ENCODE measurements at places on chromosomes 11 and 22.
A peak's percentile ranks its signal among the peaks of the same experiment; 100 is the strongest.

DNA sequence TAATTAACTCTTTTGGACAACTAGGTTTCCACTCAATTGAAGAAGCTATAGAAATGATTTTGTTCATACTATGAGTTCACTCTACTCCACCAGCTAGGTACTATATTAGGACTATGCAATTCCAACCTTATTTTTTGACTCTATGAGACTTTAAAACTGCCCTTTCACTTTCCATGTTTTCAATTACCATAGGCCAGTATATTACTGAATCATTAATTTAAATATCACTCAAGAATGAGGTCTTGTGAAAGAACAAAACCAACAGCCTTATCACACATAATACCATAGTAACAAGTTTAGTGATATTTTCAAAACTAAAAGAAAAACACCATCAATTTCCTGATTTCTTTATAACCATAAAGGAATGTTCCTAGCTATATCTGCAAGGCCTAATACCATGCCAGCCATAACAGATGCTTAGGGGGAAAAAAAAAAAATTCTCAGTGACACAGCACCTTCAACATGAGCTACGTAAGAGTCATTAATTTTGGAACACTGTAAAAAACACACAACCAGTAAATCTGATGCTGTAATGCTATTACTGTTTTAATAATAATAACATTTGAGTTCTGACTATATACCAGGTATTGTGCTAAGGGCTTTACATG lies 6.1 kb downstream of the DCUN1D5 start:
- DNase-seq = no peak

- DNase-seq = peak; percentile 8
Observed at GRCh38 chr11:87712802-87713202, 462.4 kb downstream of the RAB38 start.

GRCh38 chr22:27420195-27420816 lies 381.2 kb downstream of the MN1 start:
- DNase-seq = no peak

GRCh38 chr22:28111501-28112189 lies 192.6 kb upstream of the PITPNB start:
- no peak for DNase-seq

DNA sequence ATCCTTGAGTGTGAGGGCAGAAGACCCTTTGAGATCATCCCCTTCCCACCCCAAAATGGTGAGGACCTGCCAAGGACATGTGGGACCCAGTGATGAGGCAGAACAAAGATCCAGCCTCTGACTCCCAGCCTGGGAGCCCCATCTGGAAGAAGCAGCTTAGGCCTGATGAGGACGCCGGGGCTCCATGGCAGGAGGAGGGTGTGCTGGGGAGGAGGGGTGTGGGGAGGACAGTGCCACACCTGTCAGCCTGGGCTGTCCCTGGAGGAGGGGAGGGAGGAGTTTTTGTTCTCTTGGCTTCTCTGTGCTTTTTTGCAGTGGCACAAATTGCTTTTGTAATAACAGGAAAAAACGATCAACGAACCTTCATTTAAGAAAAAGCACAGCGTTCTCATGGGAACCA lies 44.4 kb upstream of the DAGLA start:
- DNase-seq = peak; percentile 90

DNA sequence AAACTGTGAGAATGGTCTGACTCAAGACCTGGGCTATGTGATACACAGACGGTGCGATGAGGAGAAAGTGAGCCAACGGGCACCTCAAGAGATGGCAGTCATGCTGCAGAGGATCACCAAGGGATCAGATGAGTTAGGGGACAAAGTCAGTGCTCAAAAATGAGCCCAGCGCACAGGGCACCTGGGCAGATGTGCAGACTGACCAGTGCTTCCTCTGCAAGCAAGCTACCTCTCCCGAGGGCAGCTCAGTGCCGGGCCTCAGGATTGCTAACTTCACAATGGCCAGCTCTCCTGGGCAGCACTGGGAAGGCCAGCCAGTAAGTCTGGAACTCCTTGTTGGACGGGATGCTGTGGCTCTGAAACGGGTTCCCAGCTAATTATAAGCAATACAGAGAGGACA lies 15.3 kb downstream of the HDHD5 start:
- no peak for DNase-seq

- DNase-seq = no peak
Observed at GRCh38 chr11:27673979-27674663, 26.1 kb downstream of the BDNF start.

DNA sequence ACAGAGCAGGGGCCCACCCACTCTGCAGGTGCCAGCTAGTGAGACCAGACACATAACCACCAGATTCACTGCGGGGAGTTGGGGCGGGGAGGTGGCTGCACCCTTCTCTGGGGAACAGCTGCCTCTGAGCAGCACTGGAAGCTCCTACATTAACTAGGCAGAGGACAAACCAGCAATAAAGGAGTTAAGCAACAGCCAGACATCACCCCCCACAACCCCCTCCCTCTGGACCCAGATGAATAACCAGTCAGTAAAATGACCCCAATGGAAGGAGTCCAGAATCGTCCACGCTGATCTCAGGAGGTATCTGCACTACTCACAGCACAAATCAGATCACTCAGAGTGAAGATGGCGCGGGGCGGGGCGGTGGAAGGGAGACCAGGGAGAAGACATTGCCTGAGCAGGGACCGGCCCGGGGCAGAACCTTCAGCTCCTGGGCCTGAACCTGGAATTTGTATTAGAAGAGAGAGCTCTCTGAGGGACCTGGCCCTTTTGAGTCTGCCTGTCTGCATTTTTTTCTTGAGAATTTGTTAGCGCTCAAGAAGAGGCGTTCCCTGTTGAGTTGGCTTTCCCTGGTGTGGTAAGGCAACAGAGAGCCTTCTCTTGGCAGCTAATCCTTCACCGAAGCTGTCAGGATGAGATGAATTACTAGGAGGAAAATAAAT lies 125.5 kb upstream of the NCAM1 start:
- DNase-seq = no peak

GRCh38 chr22:30602049-30602448 lies 4.9 kb upstream of the TCN2 start:
- DNase-seq = no peak

- DNase-seq = no peak
Observed at GRCh38 chr11:93532806-93533205, 10.4 kb downstream of the SMCO4 start.
